Fibroblast of upper back skin (primary cell): ENCODE measurements at places on chromosomes 3 and 15.

- no peak for DNase-seq
Observed at GRCh38 chr15:29031502-29032228, 145.9 kb downstream of the APBA2 start.

DNA sequence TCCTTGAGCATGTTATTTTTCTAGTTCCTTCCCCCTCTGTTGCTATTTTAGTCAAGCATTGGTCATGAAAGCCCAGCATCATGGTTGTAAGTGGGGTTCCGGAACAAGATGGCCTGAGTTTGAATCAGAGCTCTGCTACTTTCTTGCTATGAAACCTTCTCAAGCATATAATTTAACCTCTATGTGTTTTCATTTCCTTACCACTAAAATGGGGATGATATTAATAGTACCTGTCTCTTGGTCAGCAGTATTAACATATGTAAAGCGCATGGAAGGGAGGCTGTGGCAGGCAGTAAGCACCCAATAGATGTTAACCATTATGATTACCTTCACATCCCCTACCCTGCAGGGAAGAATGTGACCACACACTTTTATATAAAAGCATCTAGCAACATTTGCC, 14.3 kb upstream of the SPRED1 start:
- DNase-seq: no peak

DNA sequence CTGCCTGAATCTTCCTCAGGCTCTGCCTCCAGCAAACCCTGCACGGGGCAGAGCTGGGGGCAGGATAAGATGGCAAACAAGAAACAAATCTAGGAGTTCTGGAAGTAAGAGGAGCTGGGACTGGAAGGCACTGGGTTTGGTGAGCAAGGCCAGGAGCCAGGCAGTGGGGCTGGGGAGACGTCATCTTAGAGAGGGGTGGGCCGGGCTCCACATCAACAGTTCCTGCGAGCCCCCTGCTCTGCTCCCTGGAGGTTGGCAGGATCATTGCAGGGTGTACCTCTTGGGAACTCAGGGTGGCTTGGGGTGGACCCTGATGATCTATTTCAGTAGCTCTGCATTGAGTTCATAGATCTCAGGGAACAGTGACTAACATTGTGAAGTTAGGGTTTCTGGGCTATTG, 87.3 kb upstream of the PRR23E start:
- DNase-seq: no peak

DNA sequence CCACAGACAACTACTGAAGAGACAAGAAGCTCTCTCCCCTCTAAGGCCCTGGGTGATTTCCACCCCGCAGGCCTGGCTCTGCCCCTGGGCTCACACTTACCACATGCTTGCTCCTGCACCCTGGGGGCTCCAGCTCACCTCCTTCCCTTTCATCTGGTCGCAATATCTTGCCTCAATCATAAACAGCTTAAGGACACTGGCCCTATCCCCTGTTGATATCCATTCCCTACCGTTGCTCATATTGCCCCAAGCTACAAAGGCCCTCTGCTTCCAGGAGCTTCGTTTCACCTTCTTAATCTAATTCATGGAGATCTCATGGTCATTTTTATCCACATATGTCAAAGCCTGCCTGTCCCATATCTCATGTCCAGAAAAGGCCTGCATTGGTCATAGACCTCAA, 46.0 kb upstream of the TSEN2 start:
- no peak for DNase-seq

DNA sequence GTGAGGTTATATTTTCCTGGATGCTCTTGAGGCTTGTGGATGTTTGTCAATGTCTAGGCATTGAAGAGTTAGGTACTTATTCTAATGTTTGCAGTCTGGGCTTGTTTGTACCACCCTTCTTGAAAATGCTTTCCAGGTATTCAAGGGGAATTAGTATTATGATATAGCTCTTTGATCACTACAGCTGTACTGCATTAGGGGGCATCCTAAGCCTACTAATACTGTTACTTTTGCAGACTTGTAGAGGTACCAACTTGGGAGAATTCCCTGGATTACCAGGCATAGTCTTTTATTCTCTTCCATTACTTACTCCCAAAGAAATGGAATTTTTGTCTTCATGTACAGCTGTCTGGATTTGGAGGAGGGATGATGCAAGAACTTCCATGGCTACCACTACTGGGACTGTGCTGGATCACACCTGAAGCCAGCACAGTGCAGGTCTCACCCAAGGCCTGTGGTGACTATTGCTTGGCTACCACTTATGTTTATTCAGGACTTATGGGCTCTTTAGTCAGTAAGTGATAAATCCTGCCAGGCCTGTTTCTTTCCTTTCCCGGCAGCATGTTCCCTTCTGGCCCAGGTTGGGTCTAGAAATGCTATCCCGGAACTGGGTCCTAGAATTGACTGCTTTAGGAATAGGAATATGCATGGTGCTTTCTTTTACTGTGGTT, 402.9 kb downstream of the IL20RB start:
- no peak for DNase-seq

DNA sequence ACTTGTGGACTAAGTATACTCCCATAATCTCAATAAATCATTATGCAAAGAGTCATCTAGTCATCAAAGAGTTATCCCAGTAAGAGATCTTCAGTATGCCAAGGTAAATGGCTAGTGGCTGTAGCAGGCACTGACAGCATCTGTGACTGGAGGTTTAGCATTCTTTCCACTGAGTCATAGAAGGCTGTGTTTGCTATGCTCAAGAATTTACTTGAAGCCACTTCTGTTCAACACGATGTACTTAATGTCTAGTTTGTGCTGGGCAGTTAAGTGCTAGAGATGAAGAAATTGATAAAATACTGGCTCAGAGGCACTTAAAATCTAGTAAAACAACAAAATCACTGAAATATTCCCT, 13.0 kb downstream of the ZBED2 start:
- DNase-seq: peak; percentile 95

DNA sequence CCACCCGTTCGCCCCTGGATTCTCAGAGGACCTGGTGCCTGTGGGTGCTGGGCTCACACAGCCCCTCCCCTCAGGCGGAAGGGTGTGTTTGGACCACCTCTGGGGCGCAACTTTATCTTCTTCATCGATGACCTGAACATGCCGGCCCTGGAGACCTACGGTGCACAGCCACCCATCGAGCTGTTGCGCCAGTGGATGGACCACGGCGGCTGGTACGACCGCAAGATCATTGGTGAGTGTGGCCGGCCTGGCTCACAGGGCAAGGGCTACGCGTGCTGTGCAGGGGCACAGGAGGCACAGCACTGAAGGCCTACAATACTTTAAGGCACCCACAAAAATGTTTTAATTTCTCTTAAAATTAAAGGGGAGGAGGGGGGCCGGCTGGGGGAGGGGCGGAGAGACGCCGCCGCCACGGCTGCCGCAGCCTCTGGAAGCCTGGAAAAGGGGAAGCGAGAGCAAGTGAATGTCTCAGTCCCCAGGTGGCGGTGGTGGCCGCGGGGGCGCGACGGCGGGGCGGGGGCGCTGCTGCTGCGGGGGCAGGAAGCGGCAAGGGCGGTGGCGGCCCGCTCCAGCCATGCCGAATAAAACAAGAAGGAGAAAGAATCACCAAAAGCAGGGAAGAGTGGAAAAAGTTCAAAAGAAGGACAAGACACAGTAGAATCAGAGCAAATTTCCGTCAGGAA, 56.8 kb downstream of the DNAH1 start:
- DNase-seq: no peak

GRCh38 chr15:77296773-77297337, 123.0 kb downstream of the PEAK1 start:
- no peak for DNase-seq

DNA sequence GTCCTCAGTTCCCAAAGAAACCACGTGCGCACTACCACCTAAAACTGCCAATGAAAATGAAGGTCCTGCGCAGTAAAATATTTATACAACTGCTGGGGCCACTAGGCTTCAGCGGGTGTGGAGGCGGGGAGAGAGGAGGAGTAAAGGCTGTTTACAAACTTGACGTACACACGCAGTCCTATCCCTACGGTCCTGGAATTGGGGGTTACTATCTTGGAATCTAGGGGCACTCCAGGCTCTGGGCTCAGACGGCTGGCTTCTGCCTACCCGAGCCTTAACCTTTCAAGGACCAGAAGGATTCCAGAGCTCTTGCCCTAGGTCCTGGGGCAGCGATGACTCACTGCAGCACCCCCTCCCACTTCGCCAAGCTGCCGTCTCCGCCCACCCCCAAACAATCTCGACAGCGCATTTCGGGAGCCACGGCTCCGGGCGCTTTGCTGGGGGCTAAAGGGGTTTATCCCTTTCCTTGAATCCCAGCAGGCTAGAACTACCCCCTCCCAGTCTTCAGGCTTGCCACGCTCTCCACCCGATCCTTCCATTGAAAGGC, 3.0 kb downstream of the ADAMTS9 start:
- DNase-seq: peak; percentile 33

GRCh38 chr15:98257290-98257689, 296.8 kb downstream of the ARRDC4 start:
- no peak for DNase-seq

GRCh38 chr3:38404286-38404685, 49.4 kb upstream of the ACVR2B start:
- DNase-seq: peak; percentile 41

- no peak for DNase-seq
Observed at GRCh38 chr15:65194826-65195547, 9.8 kb upstream of the CLPX start.

DNA sequence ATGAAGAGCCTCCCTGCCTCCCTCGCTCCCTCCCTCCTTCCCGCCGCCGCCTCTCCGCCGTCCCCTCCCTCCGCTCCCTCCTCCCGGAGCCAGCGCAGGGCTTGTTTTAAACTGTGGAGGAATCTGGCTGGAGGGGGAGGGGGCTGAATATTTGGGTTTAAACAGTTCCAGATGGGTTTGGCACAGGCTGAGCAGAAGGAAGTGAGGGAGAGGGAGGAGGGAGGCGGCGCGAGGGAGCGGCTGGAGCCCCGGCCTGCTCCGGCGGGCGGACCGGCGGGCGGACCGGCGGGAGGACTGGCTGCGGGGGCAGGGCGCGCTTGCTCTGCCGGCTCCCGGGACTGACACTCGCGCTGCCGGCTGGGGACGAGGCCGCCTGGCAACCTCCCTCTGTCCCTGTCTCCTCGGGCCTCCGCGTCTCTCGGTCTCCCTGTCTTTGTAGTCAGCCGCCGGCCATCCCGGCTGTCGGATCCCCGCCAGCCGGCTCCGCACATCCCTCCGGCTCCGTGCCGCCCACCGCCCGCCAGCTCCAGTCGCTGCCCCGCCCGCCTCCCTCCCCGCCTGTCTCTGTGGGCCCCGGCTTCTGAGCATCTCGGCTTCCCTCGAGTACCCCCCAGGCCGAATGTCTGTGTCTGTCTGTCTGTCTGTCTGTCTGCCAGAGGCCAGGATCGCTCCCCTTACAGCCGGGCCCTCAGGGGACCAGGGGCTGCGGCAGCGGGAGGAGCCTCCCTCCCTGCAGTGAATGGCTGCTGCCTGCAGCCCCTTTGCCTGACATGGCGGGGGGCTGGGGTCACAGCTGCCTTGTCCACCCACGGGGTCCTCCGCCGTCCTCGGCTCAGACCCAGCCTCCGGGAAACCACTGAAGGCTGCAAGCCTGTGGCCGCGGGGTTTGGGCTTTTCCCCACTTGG, 7.6 kb downstream of the EPHB3 start:
- peak; percentile 99 for DNase-seq

- no peak for DNase-seq
Observed at GRCh38 chr3:155853214-155854140, 750 bp downstream of the SLC33A1 start.

DNA sequence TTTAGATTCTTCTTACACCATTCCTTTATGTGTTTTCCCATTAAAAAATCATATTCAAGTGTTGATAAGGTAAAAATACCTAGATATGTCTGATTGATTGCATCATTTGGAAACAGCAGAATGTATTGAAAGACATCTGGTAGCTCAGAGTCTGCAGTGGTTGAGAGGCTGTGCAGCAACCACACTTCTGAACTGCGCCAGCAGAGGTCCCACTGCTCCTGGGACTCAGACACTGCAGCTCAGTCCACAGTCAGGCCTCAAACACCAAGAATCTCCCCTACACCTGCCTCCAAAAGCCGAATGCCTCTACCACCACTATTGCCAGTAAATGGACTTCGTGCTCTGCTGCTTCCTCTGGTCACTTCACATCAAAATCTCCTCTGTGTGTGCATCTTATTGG, 176.9 kb upstream of the LMCD1 start:
- DNase-seq: peak; percentile 80

DNA sequence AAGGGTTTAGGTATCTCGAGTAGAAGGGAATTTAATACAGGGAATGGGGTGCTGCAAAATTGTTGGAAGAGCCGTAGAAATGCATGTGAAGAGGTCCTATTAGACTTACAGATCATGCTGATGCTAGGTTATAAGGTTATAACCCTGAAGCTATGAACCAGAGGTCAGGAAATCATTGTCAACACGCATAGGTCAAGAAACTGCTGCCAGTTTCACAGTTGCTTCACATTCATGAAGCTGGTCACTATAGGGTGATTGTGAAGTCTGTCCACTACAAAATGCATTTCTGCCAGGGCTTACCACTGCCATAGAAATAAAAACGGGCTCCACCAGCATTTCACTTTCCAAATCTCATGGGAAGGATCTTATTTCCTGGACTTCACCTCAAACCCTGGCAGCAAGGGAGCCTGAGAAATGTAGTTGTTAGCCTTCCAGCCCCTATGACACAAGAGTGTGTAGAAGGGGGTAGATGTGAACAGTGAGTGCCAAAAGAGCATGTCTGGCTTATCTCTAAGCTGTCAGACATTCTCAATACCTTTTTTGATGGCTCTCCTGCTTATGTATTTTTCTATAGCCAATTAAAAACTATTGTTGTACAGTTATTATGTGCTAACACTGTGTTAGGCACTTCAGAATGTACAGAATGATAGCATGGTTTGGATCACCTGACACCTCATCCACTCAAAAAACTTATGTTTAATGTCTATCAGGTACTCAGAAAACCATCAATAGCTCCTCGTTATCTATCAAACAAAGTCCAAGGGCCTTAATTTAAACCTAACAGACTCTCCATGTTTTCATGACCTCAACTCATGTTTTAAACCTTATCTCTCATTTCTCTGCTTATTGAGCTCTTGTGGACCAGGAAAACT, 148.3 kb upstream of the TSC22D2 start:
- DNase-seq: no peak

DNA sequence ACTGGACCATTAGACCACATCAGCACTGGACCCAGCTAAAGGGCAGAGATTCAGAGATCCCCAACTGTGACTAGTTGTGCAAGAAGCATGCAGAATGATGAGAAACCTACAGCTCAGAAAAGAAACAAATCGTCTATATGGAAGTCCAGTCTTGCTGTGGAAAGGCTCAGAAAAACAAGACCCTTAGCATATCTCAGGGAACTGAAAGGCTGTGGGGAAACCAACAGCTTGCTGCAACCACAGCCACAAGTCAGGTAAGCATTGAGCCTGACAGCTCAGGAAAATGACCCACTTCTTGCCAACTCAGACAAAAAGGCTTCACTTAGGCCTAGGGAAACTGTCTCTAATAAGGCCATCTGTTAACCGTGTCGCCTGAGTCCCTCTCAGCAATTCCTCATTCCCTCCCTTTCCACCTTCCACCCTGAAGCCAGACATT, 145.6 kb downstream of the LSAMP start:
- no peak for DNase-seq
